ENCODE measurements at places on chromosomes 13 and 19. TPM values are rescaled to one million over a fixed set of nuclear protein-coding genes. Genes with fewer than 3 reads are reported as not detected.

Gene LIM2
- not detected for total RNA-seq

Gene LILRA1
- total RNA-seq, result 7.6 TPM

Gene ZNF440
- total RNA-seq, result 21.7 TPM

Gene FAM216B
- total RNA-seq, result 17.0 TPM

Gene SPART
- total RNA-seq, result 72.5 TPM

Gene DOCK6
- 106 TPM for total RNA-seq

Gene PSG3
- total RNA-seq, result not detected

Gene LATS2
- 26.1 TPM for total RNA-seq

Gene TMTC4
- 10.9 TPM for total RNA-seq

Gene ZNF442
- total RNA-seq, result 2.5 TPM

Gene CACNG6
- 2.2 TPM for total RNA-seq

Gene CABP5
- not detected for total RNA-seq

Gene SHC2
- 24.0 TPM for total RNA-seq

Gene VSTM1
- 1.7 TPM for total RNA-seq

Gene ONECUT3
- total RNA-seq, result not detected

Gene RNF113B
- total RNA-seq, result not detected

Gene PGLYRP2
- not detected for total RNA-seq

Gene SRRM5
- 0.24 TPM for total RNA-seq

Gene SNRPA
- total RNA-seq, result 44.8 TPM

Gene TMEM161A
- total RNA-seq, result 28.1 TPM

Gene KIR3DL2
- not detected for total RNA-seq

Gene FCER2
- total RNA-seq, result 0.50 TPM

Gene CYP2S1
- 11.0 TPM for total RNA-seq

Gene ZNF575
- 2.8 TPM for total RNA-seq

Gene C19orf85
- total RNA-seq, result not detected

Gene GPR12
- total RNA-seq, result not detected

Gene PSG2
- not detected for total RNA-seq

Gene MAP4K1
- total RNA-seq, result 11.4 TPM

Gene ZNF492
- total RNA-seq, result 0.24 TPM

Gene CERS1
- total RNA-seq, result not detected

Gene RASIP1
- total RNA-seq, result 33.4 TPM

Gene PRX
- 51.5 TPM for total RNA-seq

Gene CAPS
- 76.7 TPM for total RNA-seq

Gene LAIR2
- total RNA-seq, result 0.95 TPM

Gene CBLC
- total RNA-seq, result 2.3 TPM

Gene NAPA
- total RNA-seq, result 115 TPM

Gene TOMM40
- 40.8 TPM for total RNA-seq

Gene TEAD2
- total RNA-seq, result 36.2 TPM

Gene USHBP1
- 8.2 TPM for total RNA-seq

Gene KIR2DL4
- total RNA-seq, result 0.38 TPM

Gene MAST1
- total RNA-seq, result 0.15 TPM

Gene B3GNT8
- 22.5 TPM for total RNA-seq

Gene SIRT2
- 60.1 TPM for total RNA-seq

Gene CHERP
- total RNA-seq, result 35.4 TPM

Gene MISP3
- 7.1 TPM for total RNA-seq

Gene ZNF888
- 8.8 TPM for total RNA-seq

Gene SULT2A1
- total RNA-seq, result not detected

Gene ZNF560
- total RNA-seq, result 0.83 TPM

Gene JAK3
- total RNA-seq, result 15.9 TPM

Gene GIPC3
- 4.2 TPM for total RNA-seq

Gene PCDH9
- total RNA-seq, result 8.9 TPM

Gene F7
- not detected for total RNA-seq

Gene ZNF724
- total RNA-seq, result 1.7 TPM

Measured in lower lobe of right lung (tissue), 2 donors.